Activated T-cell treated with anti-CD3 and anti-CD28 coated beads, Interleukin-2, amount 50 U/mL, for 48 hours (primary cell): ENCODE measurements at places on chromosomes 5 and 9.

DNA sequence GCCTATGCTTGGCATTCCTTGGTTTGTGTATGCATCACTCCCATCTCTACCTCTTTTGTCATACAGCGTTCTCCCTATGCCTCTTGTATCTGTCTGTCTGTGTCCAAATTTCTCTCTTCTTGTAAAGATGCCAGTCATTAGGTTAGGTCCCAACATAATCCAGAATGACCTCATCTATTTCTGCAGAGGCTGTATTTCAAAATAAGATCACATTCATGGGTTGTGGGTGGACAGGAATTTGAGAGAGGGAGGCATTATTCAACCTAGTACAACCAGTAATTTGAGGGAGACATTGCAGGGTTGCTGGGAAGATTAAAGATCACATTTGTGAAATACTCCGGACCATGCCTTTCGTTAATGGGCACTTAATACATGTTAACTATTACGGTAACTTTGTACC, 155.0 kb downstream of the MAN2A1 start:
- no peak for DNase-seq

DNA sequence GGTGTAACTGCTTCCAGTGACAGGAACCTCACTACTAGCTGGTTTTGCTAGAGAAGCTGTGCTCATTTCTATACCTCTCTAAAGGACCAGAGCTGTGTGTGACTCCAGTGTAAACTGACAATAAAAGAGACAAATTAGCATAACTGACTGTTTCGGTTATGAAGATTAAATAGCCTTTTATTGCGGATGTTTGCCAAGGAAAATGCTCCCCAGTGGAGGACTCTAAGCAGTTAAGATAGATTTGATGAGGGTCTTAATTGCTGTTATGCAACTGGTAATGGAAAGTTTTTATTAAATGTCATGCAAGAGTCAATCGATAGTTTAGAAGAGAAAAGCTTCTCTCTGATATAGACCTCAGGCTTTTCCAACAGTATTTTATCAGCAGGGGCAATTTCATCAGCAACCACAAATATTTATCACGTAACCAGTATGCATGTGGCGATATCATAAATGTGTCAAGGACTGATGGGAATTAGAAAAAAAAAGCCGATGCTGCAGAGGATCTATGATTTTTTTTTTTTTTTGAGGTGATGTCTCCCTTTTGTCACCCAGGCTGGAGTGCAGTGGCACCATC, 275.2 kb upstream of the DMAC1 start:
- no peak for DNase-seq

DNA sequence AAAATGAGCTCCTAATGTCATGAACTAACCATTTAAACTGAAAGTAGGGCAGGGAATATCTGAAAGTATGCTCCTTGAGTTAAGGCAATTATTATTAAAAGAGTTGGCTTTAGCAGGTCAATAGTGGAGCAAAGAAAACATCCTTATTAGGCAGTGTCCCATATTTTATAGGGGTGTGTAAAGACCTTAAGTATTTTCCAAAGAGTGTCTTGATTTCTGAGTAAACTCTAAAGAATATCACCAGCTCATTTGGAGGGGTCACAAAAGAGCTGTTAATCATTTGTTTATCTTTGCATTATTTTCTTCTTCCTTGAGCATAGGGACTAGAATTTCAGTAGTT, 109.3 kb downstream of the MUSK start:
- no peak for DNase-seq

- DNase-seq = no peak
These were observed 30.8 kb downstream of the HAPLN1 start for GRCh38 chr5:83689881-83690280.

DNA sequence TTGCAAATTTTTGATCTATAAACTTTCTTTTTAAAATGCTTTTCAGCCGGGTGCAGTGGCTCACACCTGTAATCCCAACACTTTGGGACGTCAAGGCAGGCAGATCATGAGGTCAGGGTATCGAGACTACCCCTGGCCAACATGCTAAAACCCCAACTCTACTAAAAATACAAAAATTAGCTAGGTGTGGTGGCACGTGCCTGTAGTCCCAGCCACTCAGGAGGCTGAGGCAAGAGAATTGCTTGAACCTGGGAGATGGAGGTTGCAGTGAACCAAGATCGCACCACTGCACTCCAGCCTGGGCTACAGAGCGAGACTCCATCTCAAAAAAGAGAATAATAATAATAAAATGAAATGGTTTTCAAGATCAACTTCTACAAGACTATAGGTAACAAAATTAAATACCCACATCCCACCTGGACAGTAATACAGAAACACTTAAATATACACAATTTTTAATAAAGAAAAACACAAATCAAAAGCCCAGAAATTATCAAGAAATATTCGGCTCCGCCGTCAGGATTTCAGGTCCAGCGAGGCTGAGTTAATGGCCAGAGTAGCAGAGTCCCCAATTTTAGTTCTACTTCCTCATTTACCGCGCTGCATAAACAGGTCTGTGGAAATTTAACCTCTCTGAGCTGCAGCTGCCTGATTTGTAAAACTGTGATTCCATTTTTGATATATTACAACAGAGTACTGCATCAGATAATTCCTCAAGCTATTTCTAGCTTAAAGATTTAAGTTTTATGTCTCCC, 4.0 kb downstream of the TUT7 start:
- no peak for DNase-seq

- no peak for DNase-seq
These were observed 15.6 kb downstream of the FOXI1 start for GRCh38 chr5:170121321-170121720.

GRCh38 chr5:89324990-89325389, 442.0 kb upstream of the MEF2C start:
- no peak for DNase-seq

- no peak for DNase-seq
These were observed 241.6 kb upstream of the CD180 start for GRCh38 chr5:67437905-67438845.

GRCh38 chr5:111143910-111144309, 51.8 kb downstream of the WDR36 start:
- no peak for DNase-seq

- no peak for DNase-seq
These were observed 268.6 kb downstream of the TRPM3 start for GRCh38 chr9:70852711-70853240.

DNA sequence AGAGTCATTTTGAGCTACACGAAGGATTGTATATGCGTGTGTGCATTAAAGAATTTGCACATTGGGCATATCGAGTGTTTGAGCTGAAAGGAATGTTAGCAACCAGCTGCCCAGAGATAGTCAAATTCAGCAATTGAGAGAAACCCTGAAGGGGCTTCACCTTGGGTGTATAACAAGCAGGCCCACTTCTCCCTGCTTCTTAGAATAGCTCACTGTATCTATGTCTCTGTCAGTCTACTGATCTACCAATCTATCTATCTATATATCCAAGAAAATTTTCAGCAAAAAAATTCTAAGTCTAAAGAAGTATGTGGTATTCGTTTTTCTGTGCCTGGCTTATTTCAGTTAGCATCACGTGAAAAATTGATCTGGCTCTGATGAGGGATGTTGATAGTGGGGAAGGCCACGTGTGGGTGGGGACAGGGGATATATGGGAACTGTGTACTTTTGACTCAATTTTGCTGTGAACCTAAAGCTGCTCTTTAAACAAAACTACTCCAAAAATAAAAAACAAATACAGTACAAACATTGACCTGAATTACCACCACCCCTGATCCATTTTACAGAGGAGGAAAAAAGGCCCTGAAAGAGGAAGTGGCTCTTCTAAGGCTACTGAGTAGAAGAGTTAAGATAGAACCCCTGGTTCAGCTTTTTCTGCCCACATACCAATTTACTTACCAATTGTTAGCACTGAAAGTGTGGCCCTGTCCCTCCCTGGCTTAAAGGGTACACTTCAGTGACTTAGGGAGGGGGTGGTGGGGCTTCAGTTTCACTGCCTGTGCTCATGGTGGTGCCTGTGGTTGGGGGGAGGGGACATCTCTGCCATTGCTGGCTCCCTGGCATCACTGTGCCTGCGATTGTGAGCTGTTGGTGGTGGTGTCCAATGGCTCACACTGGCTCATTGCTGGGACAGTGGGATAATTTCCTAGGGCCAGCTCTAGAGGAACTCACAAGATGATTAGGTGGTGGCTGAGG, 141.8 kb downstream of the DOCK2 start:
- DNase-seq = no peak

DNA sequence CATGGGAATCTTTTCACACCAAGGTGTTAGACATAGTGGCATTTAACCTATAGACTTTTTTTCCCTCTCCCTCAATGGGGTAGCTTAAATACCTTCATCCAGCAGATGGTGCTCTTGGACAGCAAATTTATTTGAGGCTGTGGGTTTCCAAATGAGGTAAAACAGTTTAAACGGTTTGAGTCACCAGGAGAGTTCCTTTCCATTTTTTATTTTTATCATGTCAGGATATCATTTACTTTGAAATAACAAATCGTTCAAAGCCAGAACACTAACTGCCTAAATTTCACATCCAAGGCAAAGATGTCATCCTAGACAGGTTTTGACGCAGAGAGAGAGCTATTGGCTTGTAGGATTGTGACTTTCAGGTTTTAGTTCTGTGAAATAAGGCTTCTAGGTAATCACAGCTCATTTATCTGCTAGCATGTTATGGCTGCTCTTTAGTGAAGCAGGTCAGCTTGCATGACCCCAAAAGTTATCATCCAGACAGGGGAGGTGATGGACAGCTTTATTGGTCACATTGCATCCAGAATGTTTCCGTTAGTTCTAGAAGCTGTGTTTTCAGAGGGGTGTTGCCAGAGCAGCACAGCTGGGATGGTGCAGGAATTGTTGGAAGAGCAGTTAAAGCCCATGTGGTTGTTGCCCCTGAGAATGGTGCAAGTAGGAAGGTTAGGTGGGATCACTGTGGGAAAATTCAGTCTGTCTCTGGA, 69.8 kb downstream of the KDM4C start:
- DNase-seq = peak; percentile 27

DNA sequence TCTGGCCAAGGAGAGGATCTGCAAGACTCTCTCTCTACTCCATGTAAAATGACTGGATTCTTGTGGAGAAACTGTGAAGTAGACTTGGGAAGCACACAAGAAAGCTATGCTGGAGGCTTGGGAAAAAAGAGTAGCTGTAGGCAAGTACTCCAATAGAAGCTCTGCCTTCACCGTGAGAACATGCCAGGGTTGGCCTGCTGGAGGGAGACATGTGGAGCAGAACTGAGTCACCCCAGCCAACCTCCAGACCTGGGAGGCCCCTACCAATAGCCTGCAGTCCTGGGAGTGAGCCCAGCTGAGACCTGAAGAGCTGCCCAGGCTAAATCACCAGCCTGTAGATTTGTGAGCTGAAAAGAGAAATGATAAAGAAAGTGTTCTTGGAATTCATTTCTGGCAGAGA, 66.6 kb downstream of the DEPDC1B start:
- DNase-seq = no peak
